T47D (cell line): ENCODE measurements at places on chromosomes 1 and 21.

GRCh38 chr1:7786795-7787194 lies 2.7 kb downstream of the PER3 start:
- no peak for DNase-seq

DNA sequence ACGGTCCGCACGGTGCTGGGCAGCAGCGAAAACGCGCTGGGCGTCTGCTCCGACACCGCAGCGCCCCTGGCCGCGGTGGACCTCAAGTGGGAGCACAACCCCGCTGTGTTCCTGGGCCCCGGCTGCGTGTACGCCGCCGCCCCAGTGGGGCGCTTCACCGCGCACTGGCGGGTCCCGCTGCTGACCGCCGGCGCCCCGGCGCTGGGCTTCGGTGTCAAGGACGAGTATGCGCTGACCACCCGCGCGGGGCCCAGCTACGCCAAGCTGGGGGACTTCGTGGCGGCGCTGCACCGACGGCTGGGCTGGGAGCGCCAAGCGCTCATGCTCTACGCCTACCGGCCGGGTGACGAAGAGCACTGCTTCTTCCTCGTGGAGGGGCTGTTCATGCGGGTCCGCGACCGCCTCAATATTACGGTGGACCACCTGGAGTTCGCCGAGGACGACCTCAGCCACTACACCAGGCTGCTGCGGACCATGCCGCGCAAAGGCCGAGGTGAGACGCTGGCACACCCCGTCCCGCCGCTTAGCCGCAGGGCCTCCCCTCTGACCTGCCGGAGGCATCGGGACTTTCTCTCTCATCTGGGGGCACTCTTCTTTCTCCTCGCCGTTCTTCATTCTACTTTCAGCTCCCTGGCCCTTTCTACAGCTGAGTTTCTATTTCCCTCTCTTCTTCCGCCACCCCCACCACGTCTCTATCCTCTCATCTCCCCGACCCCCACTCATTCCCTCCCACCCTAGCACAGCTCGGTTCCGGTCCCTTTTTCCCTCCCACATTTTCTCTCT lies 1.0 kb downstream of the NPR1 start:
- no peak for DNase-seq

- peak; percentile 96 for DNase-seq
These were observed at the start of gene ZNF697 for GRCh38 chr1:119647734-119648619. Gene ZNF697 (minus strand): TSS chr1:119648266. CDS start chr1:119626100, 22,166 bp downstream.

DNA sequence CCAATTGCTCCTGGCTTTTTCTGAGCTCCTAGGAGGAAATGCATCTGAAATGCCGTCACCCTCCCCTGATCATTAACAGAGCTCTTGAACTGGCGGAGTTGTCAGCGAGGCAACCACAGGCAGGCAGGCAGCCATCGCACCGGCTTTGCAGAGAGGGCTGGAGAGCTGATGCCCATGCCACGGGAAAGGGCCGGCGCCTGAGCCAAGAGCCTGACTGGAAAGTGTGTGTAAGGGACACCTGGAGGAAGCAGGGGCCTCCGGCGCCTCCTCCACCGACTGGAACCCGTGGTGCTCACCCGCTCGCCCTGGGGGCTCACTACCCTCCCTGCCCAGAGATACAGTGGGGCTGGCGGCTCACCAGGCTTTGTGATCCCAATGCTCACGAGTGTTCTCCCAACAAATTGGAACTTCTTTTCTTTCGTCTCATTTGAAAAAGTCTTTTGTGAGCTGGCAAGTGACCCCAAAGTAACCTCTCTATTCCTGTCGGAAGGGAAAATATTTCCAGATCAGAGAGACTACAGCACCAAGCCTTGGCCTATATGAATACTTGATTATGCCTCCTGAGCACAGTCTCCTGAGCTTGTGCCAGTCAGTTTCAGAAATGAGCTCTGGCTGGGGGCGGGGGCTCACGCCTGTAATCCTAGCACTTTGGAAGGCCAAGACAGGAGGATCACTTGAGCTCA lies 97.7 kb upstream of the SLC25A33 start:
- DNase-seq: no peak

- DNase-seq: no peak
These were observed 179.2 kb upstream of the FMN2 start for GRCh38 chr1:239912471-239912870.

DNA sequence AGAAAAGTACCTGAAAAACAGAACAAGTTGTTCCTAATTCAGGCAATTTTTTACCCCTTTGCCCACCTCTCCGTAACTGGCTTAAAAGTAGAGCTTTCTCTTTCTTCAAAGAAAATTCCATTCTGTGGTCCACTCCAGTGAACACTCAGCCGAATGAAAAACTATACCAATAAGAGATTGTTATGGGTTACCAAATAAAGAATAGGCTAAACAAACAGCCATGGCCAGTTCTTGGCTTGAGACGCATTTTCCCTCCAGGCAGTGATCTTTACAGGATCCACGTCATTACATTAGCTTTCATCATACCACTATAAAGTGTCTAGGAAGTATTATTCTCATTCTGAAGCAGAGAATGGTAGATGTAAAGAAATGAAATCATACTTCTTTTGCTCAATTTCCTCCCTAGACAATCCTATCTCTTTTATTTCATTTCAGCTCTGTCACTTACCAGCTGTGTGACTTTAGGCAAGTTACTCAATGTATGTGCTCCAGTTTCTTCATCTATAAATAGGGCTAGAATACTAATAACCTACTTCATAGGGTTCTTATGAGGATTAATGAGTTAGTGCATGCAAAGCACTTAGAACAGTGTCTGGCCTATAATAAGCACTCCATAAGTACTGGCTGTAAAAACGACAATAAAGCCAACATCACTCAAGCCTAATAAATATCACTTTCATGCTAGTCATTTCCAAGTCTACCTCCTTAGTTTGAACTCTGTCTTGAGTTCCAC lies 26.5 kb upstream of the TRIM45 start:
- DNase-seq: no peak
